Activated CD4-positive, alpha-beta memory T cell treated with anti-CD3 and anti-CD28 coated beads, Interleukin-2, amount 10 ng/mL, durations not matched to agents 7 days and 5 days (primary cell): ENCODE measurements at places on chromosomes 1 and 21. TPM values are rescaled to one million over a fixed set of nuclear protein-coding genes. Genes with fewer than 3 reads are reported as not detected.

- H3K27me3 ChIP-seq = no peaks in the 10 kb centered on the region
- no peak overlapping the region for H3K4me3 ChIP-seq
- H3K36me3 ChIP-seq = peaks cover 62% of the 10 kb centered on the region
Observed at GRCh38 chr1:165762725-165763124, 5.9 kb downstream of the TMCO1 start.

DNA sequence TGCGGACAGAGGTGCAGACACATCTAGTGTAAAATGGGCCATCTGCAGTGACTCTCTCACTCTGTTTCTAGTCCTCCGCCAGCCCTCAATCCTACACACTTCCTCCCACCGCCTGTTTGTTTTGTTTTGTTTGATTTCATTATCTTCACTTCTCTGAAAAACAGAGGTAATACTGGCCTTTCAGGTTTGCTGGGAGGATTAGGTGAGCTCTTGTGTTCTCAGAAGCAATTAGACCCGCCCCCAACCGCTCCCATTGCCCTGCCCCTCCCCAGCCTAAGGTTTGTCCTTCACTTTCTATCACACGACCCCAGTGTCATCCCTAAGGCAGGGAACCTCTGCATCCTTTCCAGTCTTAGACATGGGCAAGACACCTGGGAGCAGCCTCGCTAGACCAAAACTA lies 43.2 kb upstream of the TACSTD2 start:
- H3K36me3 ChIP-seq = no peaks in the 10 kb centered on the region
- no peak overlapping the region for H3K4me3 ChIP-seq
- no peak for DNase-seq

DNA sequence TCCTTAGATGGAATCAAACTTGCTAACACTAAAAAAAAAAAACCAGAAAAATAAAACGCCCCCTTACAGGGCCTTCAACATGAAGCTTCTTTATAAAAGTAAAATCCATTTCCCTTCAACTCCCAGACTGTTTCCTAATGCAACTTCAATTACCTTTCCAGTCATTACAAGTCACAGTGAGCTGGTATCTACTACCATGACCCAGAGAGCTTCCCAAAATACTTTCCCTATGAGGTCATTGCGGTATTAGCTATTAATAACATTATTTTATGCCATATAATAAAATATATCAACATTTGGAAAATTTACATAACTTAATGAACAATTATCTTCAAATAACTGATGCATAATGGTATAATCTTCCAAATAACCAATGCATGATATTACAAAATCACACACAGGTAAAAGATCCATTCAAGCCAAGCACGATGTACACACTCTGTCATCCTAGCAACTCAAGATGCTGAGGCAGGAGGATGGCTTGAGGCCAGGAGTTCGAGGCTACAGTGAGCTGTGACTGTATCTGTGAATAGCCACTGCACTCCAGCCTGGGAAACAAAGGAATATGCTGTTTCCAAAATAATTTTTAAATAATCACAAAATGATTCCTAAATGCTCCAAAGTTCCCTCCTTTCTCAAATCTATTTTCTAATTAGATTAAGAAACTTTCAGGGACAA lies 24.1 kb downstream of the EIF4G3 start:
- DNase-seq = no peak
- peaks cover 34% of the 10 kb centered on the region for H3K36me3 ChIP-seq
- no peak overlapping the region for H3K27ac ChIP-seq
- no peak overlapping the region for H3K4me3 ChIP-seq
- no peaks in the 10 kb centered on the region for H3K27me3 ChIP-seq

- peaks cover 9% of the 10 kb centered on the region for H3K27me3 ChIP-seq
- H3K4me3 ChIP-seq = no peak overlapping the region
- H3K36me3 ChIP-seq = no peaks in the 10 kb centered on the region
- peaks cover 10% of the 10 kb centered on the region for H3K4me1 ChIP-seq
Observed at GRCh38 chr1:109980324-109981003, 4.1 kb upstream of the AHCYL1 start.

- H3K4me1 ChIP-seq = peaks cover 14% of the 10 kb centered on the region
- DNase-seq = no peak
- H3K27me3 ChIP-seq = peaks cover 8% of the 10 kb centered on the region
- no peak overlapping the region for H3K27ac ChIP-seq
- H3K4me3 ChIP-seq = no peak overlapping the region
Observed at GRCh38 chr1:44507490-44508396, 102.7 kb downstream of the RNF220 start.

DNA sequence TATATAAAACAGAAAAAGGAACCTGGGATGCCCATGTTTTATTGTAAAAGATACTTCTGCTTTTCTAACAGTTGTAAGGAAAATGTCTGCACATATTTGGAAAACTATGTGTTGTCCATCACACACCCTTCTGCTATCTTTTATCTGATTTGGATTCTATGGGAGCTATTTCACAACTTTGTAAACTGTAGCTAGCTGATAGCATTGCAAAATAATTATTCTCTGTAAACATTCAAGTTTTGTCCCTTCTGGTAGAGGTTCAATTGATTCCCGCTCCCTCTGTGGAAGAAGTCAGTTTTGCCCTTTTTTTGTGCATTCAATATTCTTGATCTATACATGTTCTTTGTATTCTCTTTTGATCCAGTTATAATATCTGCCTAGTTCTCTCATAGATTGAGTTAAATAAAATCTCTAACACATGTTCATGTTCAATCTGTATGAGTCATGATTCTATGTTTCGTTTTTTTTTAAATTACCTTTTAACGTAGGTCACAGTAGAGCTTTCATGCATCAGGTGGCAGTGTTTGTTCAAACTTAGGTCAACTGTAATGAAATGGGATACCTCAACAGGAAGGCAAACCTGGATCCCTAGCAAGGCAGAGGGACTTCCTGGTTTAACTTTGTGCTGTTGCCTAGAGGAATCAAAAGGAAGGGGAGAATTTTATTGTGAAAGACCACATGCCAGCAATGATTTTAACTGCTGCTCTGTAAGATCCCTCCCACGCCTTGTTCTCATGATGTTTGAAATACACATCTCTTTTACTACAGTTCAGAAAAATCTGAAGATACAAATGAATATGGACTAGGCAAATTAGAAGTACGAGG lies 26.0 kb upstream of the BCL9 start:
- H3K36me3 ChIP-seq = peaks cover 3% of the 10 kb centered on the region
- peaks cover 12% of the 10 kb centered on the region for H3K27me3 ChIP-seq
- no peak for DNase-seq
- H3K4me1 ChIP-seq = peaks cover 3% of the 10 kb centered on the region
- no peak overlapping the region for H3K4me3 ChIP-seq

DNA sequence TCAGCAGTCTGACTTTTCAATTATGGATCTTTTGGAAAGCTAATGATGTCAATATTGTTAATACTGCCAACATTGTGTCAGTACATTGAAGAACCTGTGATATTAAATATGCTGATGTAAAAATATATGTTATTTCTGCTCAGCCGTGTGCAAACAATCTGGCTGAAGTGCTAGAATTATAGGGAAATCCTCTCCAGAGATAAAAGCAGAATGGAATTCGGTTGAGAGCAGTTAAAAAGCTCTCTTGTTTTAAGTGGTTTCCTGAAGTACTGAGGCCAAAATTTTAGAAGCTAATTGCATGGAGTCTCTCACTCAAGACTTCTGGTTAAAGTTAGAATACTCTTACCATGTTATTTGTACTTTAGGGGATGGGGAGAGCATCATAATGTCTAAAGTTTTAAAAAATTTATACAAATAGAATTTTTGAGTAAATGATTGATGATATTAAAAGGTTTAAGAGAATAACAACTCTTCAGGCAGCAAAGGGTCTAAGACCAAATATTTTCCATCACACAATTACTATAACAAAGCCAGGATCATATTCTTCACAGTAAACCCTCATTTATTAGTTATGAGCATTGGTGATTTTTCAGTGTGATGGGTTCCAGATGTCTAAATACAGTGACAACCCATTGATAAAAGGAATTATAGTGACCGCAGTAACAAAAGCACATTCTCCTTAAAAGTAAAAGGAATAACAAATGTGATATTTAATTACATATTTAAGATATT lies 834.2 kb upstream of the CXADR start:
- H3K4me3 ChIP-seq = no peak overlapping the region
- DNase-seq = no peak
- H3K27ac ChIP-seq = no peak overlapping the region
- H3K27me3 ChIP-seq = no peaks in the 10 kb centered on the region

GRCh38 chr1:229148743-229149142 lies 122.2 kb upstream of the RAB4A start:
- H3K27ac ChIP-seq = no peak overlapping the region
- DNase-seq = no peak
- no peak overlapping the region for H3K4me3 ChIP-seq
- H3K27me3 ChIP-seq = peaks cover 3% of the 10 kb centered on the region
- H3K36me3 ChIP-seq = no peaks in the 10 kb centered on the region
- H3K4me1 ChIP-seq = no peaks in the 10 kb centered on the region

DNA sequence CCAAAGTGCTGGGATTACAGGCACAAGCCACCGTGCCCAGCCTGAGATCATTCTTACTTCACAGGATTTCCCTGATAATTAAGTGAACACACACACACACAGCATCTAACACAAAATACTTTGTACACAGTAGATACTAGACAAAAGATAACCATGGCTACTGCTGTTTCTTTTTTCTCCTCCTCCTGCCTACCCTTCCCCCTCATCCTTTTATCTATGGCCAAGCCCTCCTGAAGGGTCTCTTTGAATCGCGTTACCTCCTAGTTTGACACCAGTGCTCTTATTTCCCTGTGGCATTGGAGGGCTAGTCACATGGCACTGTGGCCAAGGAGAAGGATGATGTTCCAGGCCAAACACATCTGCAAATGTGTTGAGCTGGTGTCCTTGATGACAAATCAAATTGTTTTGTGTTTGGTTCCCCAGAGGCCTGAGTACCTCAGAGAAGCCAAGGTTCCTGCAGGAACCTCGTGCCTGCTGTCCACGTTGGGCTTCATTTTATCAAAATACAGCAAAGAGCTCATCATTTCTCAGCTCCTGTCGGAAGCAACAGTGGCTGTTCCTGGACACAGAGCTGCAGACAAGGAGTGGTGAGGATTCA lies 20.6 kb downstream of the NDUFS5 start:
- no peak overlapping the region for H3K27ac ChIP-seq
- H3K4me3 ChIP-seq = no peak overlapping the region
- no peak for DNase-seq
- H3K36me3 ChIP-seq = peaks cover 21% of the 10 kb centered on the region

GRCh38 chr1:115448282-115449044 lies 110.4 kb upstream of the NGF start:
- no peaks in the 10 kb centered on the region for H3K4me1 ChIP-seq
- peaks cover 2% of the 10 kb centered on the region for H3K27me3 ChIP-seq
- H3K4me3 ChIP-seq = no peak overlapping the region

DNA sequence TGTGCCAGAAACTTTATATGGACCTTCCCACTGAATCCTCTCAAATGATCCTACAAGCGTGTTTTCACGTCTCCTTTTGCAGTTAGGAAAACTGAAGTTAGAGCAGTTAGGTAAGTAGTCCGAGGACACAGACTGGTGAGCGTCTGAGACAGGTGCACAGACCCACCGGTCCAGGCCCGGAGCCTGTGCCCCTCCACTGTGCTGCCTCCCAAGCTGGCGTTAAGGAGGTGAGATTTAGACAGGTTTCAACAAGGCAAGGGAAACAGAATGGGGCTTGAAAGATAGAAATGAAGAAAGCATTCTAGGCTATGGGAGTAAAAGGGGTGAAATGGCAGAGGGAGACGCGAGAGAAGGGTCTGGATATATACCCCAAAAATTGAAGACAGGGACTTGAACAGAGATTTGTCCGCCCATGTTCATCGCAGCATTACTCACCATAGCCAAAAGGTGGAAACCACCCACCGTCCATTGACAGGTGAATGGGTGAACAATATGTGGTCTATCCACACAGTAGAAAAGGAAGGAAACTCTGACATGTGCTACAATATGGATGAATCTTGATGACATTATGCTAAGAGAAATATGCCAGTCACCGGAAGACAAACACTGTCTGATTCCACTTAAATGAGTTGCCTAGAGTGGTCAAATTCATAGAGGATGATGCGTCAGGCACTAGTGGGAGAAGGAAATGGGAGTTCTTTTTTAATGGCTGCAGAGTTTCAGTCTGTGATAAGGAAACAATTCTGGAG lies 15.7 kb upstream of the PKP1 start:
- no peak overlapping the region for H3K27ac ChIP-seq
- no peak overlapping the region for H3K4me3 ChIP-seq
- H3K36me3 ChIP-seq = no peaks in the 10 kb centered on the region
- peaks cover 28% of the 10 kb centered on the region for H3K27me3 ChIP-seq
- H3K4me1 ChIP-seq = no peaks in the 10 kb centered on the region

DNA sequence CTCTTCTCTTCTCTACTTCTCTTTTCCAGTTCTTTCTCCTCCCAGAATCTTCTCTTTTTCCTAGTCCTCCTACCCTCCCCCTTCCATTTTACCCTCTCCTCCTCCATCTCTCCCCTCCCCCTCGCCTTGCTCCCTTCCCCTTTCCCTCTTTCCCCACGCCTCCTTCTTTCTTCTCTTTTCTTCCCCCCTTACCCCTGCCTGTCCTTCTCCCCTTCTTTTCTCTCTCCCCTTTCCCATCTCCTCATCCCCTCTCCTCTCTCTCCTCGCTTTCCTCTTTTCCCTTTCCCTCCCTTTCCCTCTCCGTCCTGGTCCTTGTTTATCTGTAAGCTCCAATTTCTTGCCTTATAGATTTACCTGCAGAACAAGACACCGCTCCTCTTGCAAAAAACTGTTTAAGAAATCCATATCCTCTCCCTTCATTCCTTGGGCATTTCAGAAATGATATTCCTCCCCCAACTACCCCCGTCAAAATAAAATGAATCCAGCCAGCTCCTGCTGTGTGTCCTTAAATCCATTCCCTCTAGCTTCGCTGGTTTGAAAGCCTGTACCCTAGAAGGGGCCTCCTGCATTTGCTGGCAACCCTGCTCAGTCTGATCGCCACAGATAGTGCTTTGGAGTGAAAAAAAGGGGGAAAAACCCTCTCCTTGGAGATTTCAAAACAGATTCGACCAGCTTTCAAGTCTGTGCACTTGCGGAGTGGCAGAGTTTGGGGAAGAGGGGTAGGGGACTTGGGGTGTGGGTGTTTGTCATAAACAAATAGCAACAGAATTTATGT lies 89.4 kb downstream of the PAPPA2 start:
- peaks cover 7% of the 10 kb centered on the region for H3K27me3 ChIP-seq
- H3K4me1 ChIP-seq = no peaks in the 10 kb centered on the region
- H3K27ac ChIP-seq = no peak overlapping the region
- no peak for DNase-seq

DNA sequence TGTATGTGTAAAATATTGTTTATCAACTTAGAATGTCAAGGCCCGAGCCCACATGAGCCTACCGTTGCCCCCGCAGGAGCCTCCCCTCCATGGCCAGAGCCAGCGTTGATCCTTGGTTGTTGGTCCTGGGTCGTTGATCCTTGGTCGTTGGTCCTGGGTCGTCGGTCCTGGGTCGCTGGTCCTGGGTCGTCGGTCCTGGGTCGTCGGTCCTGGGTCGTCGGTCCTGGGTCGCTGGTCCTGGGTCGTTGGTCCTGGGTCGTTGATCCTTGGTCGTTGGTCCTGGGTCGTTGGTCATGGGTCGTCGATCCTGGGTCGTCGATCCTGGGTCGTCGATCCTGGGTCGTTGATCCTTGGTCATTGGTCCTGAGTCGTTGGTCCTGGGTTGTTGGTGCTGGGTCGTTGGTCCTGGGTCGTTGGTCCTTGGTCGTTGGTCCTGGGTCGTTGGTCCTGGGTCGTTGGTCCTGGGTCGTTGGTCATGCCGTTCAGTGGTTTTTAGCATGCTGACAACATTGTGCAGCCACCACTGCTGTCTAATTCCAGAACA lies 105.0 kb upstream of the TMEM51 start:
- H3K27me3 ChIP-seq = no peaks in the 10 kb centered on the region
- no peak for DNase-seq
- no peak overlapping the region for H3K27ac ChIP-seq
- H3K36me3 ChIP-seq = no peaks in the 10 kb centered on the region

The RPE65 gene
- total RNA-seq = not detected

The FALEC gene
- total RNA-seq = not detected

The REN gene
- not detected for total RNA-seq

The HAPLN2 gene
- not detected for total RNA-seq

The CRP gene
- not detected for total RNA-seq
